Left kidney (tissue), 8 donors: ENCODE measurements at places on chromosomes 16 and 17. TPM values are rescaled to one million over a fixed set of nuclear protein-coding genes. Genes with fewer than 3 reads are reported as not detected.

DNA sequence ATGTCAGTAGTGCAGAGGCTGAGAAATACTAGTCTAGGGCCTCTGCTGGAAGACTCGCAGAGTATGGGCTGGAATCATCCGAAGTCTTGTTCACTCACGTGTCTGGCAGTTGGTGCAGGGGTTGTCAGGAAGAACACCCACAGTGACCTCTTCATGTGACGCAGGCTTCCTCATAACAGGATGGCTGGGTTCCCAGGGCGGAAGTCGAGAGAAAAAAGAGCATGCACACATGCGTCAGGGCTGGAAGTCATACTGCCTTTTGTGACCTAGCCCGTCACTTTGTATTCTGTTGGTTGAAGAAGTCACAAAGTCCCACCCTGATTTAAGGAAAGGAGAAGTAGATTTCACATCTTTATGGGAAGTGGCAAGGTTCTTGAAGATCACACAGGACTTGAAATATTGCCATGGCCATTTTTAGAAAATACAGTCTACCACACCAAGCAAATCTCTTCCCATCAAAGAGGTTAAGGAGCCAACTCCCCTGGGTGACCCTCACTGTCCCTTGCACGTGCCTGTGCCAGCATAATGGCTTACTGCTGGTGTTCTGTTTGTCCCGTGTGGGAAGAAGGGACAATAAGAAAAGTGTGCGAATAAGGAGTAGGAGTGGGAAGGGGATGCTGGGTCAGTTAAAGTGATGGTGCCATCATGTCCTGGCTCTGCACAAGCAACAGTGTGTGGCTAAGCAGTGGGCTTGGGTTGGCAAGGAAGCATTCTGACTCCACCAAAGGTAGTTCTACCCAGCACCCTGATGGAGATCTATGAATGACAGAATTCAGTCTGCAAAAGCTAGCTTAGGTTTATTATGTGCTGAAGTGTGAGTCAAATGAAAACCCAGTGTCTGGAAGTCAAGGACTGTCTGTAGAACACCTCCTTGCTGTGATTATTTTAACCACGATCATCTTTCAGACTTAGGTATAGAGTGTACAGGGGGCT lies 28.1 kb downstream of the HEATR3 start:
- no peak for DNase-seq

- DNase-seq: no peak
Measured at GRCh38 chr16:48310908-48311641, 63.7 kb upstream of the ABCC11 start.

DNA sequence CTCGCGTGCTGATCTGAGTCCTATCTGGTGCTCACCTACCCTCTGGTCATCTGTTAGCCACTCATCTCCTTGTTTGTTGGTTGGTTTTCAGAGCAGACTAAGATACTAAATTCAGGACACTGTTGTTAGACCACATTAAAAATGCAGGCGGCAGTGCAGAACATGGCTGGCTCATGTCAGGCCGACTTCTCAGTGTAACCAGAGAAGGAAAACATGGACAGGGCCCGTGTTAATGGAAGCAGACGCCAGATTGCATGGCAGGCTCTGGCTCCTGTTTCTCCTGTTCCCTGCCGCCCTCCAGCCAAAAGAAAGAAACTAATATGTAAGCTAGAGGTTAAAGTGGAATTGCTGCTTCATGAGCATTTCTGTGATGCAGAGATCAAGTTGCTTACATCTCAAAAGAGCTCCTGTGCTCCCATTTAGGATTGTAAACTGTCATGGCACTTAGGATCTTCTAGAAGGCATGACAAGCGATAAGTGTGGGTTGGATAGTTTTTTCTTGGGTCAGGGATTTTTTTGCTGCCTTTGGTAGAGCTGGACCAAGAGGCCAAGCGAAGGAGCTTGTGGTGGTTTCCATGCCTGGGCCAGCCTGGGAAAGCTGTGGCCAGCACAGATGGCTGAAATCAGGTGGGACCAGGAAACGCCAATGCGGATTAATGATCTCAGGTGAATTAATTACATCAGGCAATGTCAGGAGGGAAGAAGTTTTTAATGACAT lies 56.1 kb downstream of the YPEL2 start:
- peak; percentile 66 for DNase-seq

DNA sequence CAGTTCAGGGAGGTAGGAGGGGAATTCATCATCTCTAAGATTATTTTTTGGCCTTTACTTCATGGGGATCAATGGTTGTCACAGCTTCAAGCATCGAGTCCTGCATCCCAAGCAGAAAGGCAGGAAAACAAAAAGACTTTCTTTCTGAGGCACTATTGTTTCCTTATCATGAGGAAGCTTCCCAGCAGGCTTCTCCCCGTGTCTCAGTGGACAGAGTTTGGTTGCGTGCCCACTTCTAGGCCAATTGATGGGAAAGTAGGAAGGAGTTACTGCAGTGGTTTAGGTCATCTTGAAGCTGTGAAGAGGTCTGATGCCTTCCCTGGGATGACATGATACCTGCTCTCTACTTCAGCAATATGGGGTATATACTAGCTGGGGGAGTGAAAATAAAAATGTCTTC lies 175.3 kb upstream of the CDH13 start:
- DNase-seq: no peak

GRCh38 chr16:57343221-57343620 lies 15.4 kb upstream of the CCL22 start:
- no peak for DNase-seq

DNA sequence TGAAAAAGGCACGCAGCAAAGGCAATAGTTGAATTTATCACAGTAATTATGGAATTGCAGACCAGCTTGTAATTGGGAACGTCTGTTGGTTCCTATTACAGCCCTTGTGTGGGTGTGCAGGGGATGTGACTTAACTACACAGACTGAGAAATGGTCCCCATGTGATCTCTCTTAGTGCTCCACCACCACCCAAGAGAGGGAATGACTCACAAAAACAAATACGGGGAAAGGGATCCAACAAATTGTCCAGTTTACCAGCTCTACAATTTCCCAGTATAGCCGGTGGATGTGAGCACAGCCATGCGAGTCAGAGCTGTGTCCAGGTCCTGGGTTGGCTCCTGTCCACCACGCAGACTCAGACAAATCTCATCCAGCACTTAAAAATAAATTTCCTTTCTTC lies 337.9 kb downstream of the GRIN2A start:
- DNase-seq: no peak

DNA sequence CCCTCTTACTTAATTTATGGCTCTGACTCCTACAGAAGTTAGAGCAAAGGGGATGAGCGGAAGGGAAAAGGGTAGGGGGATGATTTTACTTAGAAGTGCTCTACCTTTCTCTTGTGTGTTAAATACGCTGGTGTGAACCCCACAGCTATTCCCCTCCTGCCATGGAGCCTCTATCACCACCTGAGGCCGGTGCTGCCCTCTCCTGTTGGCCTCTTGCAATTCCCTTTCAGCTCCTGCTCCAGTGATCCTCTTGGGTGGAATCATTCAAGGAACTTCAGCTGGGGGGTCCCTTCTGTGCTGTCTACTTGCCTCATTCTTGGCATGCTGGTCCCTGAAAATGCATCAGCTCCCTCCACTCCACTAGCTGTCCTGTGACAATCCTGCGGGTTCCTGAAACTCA lies 41.8 kb upstream of the CDH8 start:
- DNase-seq: no peak

DNA sequence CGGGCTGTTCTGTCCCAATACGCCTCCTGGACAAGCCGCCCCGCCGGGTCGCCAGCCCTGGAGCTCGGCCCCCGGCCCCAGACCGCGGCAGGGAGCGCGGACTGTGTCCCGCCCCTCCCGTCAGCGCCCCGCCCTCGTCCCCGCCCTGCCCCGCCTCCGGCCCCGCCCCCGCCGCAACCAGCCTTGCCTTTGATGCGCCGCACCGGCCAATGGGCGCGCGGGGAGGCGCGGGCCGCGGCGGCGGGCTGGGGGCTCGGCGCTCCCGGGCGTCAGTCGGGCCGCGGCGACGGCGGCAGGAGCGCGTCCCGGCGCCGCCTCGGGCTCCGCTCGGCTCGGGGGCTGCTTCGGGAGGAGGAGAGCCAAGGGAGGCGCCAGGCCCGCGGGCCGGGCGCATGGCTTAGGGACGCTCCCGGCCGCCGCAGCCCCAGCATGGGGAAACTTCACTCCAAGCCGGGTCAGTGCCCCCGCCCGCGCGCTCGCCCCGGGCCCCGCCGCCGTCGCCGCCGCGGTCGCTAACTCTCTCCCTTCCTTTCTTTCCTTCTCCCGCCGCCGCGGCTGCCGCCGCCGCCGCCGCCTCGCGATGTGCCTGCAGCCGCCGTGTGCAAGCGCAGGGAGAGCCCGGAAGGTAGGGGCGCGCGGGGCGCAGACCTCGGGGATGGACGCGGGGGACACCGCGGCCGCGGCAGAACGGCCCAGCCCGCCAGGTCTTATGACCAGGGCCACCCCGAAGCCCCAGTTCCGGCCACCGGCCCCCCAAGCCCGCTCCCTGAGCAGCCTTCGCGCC lies at the start of gene NKD1:
NKD1 (plus strand) TSS at position 272 of the 784 bp plus-strand sequence; CDS start at position 430, 158 bp downstream.
- DNase-seq: peak; percentile 68

GRCh38 chr17:18139949-18140348 lies 31.4 kb downstream of the MYO15A start:
- DNase-seq: no peak

- no peak for DNase-seq
Measured at GRCh38 chr17:81549031-81549557, 3.1 kb downstream of the FAAP100 start.

- no peak for DNase-seq
Measured at GRCh38 chr17:11578998-11579397, 19.3 kb upstream of the DNAH9 start.

- DNase-seq: peak; percentile 89
Measured at GRCh38 chr17:48604770-48605329, at the start of gene HOXB6. TSS of gene HOXB6 (minus strand) at chr17:48604986. CDS start at chr17:48598150, 6,836 bp downstream.

- no peak for DNase-seq
Measured at GRCh38 chr16:2151188-2152091, 3.0 kb downstream of the RAB26 start.

- DNase-seq: no peak
Measured at GRCh38 chr17:69535016-69535570, 120.6 kb downstream of the MAP2K6 start.

DNA sequence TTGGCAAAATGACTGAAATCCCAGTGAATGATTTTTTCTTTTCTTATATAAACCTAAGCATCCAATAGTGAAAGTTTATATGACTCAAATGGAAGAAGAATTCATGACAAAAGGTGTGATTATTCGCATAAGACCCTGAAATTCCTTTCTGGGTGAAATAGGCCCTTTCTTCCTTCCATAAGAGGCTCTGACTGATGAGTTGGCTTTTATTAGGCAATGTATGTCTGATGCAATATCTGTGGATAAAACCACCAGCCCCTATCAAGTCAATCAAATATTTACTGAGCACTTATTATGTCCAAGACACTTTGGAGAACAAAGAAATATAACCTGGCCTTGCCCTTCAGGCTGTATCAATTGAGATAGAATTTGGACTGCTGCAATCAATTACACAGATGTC lies 316.6 kb downstream of the CDH13 start:
- DNase-seq: no peak

DNA sequence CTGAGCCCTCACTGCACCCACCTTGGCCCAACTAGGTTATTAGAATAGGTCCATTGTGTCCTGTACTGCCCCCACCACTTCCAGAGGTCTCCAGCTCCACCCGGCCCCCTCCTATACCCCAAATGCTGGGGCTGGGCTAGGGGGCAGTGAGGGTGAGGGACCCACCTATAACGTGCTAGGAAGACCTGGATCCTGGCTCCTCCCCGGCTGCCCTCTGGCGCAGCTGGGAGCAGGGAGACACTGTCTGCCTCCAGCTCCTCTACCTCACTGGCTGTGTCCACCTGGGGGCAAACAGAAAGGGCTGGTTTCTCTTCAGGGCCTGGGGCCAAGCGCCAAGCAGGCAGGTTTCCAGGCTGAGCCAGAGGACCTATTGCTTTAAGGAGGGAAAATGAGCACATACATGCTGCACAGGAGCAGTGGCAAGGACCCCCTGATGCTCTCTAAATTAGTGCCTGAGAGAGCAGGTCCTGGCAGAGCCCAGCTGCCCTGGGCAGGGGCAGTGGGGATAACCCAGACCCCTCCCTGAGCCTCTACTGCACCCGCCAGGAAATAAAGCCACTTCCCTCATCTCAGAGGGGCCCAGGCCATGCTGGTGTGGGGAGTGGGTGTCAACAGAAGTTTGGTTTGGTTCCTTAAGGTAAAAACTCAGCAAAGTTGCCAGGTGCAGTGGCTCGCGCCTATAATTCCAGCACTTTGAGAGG lies 12.2 kb downstream of the TSPOAP1 start:
- DNase-seq: no peak

DNA sequence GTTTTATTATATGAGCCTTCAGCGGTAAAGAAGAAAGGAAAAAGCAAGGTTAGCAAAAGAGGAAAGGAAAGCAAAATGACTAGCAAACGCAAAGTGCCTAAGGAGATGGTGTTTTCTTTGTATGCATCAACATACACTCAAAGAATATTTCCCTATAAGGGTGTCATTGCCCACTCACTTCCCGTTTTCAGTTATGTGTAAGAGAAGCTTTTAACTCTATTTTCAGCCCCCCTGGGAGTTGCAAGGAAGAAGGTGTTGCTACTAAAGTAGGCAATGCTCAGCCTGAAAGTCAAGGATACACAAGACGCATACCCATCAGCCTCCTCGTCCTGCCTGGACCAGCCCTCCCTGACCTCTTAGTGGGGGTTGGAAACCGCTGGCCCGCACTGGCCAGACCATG lies 267.7 kb upstream of the ZFHX3 start:
- no peak for DNase-seq

- no peak for DNase-seq
Measured at GRCh38 chr17:63474174-63474573, 2.7 kb upstream of the ACE start.

GRCh38 chr17:13114601-13115031 lies 96.8 kb upstream of the ELAC2 start:
- DNase-seq: peak; percentile 24

GRCh38 chr16:13883881-13884280 lies 36.1 kb upstream of the ERCC4 start:
- DNase-seq: no peak

GRCh38 chr17:2282297-2282873 lies 21.2 kb downstream of the SMG6 start:
- peak; percentile 81 for DNase-seq

DNA sequence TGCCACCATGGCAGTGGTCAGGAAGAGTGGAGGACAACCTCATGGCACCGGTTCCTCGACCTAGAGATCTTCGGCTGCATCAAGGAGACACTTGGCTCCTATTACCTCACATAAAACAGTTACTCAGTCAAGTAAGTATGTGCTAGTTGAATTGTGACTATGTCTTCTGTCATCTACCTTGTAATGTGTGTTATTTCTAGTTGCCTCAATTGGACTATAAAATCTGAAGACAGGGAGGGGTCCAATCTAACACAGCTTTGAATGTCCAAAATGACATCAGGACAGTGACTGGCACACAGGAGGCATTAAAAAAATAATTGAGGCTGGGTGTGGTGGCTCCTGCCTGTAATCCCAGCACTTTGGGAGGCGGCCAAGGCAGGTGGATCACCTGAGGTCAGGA lies 17.2 kb downstream of the C16orf86 start:
- no peak for DNase-seq

- DNase-seq: no peak
Measured at GRCh38 chr16:67470359-67470758, 10.6 kb downstream of the ATP6V0D1 start.

Gene KRTAP4-5
- polyA plus RNA-seq: not detected

Gene KRT9
- not detected for polyA plus RNA-seq

Gene CIBAR2
- 0.27 TPM for polyA plus RNA-seq

Gene CD68
- 56.8 TPM for polyA plus RNA-seq

Gene ITGA3
- polyA plus RNA-seq: 97.3 TPM

Gene GSG1L
- polyA plus RNA-seq: 0.20 TPM

Gene MON1B
- polyA plus RNA-seq: 28.0 TPM
